ENCODE measurements at places on chromosomes 1 and 21.

DNA sequence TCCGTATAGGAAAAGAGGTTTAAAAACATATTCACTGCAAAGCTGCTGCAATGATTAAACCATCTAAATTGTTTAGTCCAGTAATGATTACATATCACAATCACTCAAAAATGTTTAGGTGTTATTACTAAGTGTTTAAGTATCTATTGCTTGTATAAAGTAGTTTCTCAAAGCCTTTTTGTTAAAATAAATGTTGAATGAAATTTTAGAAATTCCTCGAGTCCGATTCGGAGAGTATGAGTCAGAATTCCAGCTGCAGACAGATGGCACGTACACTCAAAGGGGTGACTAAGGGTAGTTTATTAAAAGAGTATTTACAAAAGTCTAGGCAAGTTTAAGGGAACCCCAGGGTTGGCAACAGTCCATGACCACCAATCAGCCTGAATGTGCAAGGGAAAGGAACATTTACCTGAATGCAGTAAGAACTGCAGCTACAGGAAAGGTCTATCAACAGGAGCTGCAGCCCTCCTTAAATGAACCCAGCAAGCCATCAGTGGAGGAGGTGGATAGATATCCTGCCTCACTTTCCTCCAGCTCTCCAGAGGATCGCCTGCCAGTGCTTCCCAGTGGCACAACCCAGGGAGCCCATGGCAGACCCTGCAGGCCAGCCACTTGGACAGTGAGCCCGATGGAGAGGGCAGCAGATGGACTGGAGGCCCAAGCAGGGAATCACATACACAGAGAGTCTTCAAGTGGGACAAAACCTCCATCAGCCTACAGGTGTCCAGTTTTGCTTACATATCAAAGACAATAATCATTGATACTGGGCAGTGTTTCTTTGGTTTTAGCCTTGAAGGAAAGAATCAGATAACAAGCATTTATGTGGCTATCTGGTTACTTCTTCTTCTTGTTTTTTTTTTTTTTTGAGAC lies 92.1 kb upstream of the SLC44A3 start:
- no peak for DNase-seq

GRCh38 chr1:35539073-35539823 lies 18.0 kb downstream of the KIAA0319L start:
- no peak for DNase-seq

DNA sequence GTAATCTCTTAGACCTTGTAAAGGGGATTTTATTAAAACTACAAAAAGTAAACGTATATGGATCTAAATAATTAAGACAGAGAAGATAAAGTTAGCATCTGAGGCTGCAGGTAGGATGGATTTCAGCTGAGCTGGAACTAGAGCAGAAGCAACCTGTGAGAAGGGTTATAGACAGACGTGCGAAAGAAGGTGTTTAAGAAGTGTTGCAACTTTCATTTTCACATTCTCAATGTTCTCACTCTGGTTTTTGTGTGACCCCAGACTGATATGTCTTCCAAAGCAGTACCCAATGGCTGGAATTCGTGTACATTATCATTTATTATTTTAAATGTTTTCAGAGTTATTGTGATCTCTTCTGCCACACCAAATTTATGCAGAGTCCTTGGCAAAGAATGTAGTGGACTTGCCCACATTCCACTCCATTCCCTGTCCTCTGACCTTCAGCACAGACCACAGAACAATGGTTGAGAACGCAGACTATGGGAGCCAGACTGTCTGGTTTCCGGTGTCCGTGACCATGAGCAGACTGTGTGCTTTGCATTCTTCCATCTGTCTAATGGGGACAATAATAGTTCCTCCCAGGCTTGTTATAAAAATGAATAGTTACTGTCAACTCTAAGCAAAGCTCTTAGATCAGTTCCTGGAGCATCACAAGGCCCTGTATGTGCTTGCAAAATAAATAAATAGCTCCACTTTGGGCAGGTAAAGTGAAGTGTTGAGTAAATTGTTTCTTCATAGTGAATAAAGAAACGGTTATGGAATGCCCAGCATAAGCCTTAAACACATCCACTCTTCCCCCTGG lies 140.6 kb upstream of the SAMSN1 start:
- DNase-seq = no peak

- no peak for DNase-seq
These were observed 82.9 kb downstream of the BEND5 start for GRCh38 chr1:48693674-48694320.

DNA sequence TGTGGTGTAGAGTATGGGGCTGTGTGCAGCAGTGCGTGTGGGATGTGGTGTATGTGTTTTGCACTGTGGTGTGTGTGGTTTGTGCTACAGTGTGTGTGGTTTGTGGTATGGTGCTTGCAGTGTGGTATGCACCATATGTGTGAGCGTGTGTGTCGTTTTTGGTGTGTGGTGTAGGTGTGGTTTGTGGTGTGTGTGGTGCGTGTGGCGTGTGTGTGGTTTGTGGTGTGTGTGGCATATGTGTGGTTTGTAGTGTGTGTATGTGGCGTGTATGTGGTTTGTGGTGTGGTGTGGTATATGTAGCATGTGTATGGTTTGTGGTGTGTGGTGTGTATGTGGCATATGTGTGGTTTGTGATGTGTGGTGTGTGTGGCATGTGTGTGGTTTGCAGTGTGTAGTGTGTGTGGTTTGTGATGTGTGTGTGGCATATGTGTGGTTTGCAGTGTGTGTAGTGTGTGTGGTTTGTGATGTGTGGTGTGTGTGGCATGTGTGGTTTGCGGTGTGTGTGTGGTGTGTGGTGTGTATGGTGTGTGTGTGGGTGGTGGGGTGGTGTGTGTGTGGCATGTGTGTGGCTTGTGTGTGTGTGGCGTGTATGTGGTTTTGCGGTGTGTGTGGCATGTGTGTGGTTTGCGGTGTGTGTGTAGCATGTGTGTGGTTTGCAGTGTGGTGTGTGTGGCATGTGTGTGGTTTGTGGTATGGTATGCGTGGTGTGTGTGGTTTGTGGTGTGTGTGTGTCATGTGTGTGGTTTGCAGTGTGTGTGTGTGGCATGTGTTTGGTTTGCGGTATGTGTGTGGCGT lies 53.5 kb upstream of the TRAPPC10 start:
- DNase-seq = no peak

DNA sequence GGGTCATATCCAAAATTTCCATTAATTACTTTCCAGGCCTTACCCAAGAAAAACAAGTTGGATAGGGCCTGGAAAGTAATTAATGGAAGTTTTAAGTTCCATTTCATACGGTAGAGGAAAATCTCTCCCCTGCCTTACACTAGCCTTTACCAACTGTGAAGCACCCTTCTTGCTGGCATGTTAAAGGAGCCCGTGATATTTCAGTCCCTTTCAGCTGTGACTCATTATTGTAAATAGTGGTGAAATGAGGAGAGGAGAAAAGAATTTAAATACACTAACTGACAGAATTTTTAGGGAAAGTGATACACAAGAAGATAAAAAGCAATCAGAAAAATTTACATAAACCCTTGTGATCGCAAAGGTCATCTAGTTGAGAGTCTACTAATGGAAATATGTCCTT lies 20.3 kb upstream of the KAZN start:
- DNase-seq = no peak

GRCh38 chr21:41931041-41931451 lies 22.8 kb downstream of the C2CD2 start:
- no peak for DNase-seq

- DNase-seq = no peak
These were observed 468.7 kb downstream of the PTBP2 start for GRCh38 chr1:97190326-97190725.

GRCh38 chr1:63073309-63074306 lies 248.8 kb upstream of the FOXD3 start:
- no peak for DNase-seq

- DNase-seq = no peak
These were observed 73.9 kb upstream of the RRP15 start for GRCh38 chr1:218211241-218211640.

DNA sequence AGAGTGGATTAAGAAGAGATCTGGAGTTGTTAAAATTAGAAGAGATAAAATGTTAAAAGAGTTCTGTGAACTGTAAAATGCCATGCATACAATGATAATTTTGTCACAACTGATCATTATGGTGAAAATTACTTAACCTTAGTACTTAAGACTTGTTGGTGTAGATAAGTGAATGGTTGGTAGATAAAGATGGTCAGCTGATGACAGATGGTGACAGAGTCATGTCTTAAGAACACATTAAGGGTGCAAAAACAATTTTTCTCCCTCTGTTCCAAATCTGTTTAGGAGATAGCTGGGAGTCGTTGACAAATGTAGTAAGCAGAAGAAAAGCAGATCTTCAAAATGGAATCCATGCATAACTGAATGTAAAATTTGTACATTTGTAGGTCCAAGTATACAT lies 18.5 kb upstream of the CACHD1 start:
- no peak for DNase-seq

- no peak for DNase-seq
These were observed 5.4 kb downstream of the TCEA3 start for GRCh38 chr1:23419180-23419579.

DNA sequence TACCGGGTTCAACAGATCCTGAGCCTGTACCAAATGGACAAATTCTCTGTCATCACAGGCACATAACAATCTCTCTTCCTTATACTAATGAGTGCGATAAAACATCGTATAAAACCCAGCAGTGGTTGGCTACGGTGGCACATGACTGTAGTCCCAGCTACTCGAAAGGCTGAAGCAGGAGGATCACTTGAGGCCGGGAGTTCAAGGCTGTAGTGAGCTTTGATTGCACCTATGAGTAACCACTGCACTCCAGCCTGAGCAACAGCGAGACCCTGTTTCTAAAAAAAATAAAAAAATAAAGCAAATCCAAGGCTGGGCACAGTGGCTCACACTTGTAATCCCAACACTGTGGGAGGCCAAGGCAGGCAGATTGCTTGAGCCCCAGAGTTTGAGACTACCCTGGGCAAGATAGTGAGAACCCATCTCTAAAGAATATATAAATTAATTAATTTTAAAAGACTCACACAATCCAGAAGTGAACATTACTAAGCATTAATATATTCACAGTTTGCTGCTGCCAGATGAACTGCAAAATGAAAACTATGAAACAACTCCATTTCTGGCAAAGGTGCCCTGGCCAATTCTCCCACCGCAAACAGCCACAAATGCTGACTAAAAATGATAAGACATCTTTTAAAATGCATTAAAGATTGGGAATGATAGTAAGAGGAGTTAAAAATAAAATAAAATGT lies 13.1 kb downstream of the ZBTB17 start:
- DNase-seq = no peak

- DNase-seq = no peak
These were observed 10.1 kb upstream of the TFF1 start for GRCh38 chr21:42376338-42376982.

GRCh38 chr1:220770245-220770913 lies 16.3 kb upstream of the MTARC1 start:
- no peak for DNase-seq

DNA sequence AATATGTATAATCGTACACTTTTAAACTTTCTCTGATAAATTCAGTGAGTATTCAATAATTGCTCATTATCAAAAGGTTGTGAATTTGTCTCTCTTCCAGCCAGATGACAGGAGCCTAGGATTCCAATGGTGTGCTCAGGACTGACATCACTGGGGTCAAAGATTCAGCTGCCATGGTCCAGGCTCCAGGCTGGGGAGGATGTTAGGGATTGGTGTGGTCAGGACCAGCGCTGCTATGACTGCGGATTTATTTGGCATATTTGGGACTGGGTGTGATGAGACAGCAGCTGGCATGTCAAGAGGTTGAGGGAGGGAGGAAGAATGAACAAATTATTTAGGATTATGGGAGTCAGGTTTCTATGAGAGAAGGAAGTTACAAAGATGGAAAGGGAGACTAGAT lies 48.2 kb upstream of the ABCA4 start:
- DNase-seq = no peak

DNA sequence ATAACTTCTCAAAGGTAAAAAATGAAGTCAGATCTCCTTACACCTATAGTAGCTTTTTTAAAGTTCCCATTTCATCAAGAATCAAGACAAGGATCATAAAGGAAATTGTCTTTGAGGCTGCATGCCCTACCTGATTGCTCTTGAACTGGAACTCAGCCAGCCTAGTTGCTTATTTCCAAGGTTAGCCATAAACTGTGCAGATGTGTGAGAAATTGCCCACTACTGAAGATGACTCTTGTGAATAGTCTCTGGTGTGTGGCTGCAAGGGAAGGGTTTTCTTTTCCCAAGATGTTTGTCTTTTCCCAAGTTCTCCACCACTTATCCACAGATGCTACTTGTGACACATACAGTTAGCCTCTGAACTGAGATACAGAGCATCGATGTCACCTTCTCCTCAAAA lies 81.7 kb upstream of the DUSP10 start:
- DNase-seq = no peak
